ENCODE measurements at places on chromosomes 6 and 20. TPM values are rescaled to one million over a fixed set of nuclear protein-coding genes. Genes with fewer than 3 reads are reported as not detected.

Gene KCNQ2
- not detected for total RNA-seq

Gene ACSS1
- 44.4 TPM for total RNA-seq

Gene COL12A1
- not detected for total RNA-seq

Gene ZSCAN12
- 7.1 TPM for total RNA-seq

Gene LINC00237
- total RNA-seq, result 0.35 TPM

- peaks cover 48% of the 10 kb centered on the region for H3K27me3 ChIP-seq
- no peaks in the 10 kb centered on the region for H3K4me1 ChIP-seq
- DNase-seq, result no peak
- H3K36me3 ChIP-seq, result no peaks in the 10 kb centered on the region
Measured at GRCh38 chr20:145877-146276, 3.5 kb downstream of the DEFB126 start.

DNA sequence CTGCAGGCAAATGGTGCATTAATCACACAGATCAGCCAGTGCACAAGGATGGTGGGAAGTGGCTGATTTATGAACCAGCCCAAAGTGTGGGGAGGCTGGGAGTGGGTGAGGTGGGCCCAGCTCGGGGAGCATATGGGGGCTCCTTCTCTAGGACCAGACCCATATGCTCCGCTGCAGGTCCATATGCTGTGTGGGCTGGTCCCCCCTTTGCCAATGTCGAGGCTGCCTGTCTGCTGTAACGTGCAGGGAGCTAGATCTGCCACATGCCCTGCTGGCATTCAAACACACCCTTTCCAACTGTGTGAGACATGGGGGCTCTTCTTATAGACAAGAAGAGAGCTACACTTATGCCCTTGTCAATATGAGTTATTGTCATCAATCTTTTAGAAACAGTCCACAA lies 566.3 kb downstream of the DHX35 start:
- DNase-seq, result no peak
- no peaks in the 10 kb centered on the region for H3K27me3 ChIP-seq
- H3K27ac ChIP-seq, result no peak overlapping the region

DNA sequence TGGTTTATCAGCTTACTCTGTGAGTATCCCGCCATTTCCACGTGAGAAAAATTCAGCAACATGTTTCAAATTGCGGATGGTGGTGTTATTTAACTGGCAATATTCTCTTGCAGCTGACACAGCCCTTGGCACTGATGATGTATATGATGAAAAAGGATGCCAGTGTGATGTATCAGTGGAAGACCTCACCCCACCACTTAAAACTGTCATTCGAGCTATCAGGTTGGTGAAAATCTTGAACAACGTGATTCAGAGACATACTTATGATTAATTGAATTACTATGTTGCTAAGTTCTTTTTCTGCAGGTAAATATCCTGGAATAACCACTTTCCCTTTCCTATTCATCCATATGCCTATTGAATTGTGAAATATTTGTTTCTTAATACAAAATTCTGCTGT lies 55.7 kb downstream of the KHDC1L start:
- DNase-seq, result no peak
- H3K36me3 ChIP-seq, result no peaks in the 10 kb centered on the region
- H3K4me3 ChIP-seq, result no peak overlapping the region
- no peaks in the 10 kb centered on the region for H3K4me1 ChIP-seq

DNA sequence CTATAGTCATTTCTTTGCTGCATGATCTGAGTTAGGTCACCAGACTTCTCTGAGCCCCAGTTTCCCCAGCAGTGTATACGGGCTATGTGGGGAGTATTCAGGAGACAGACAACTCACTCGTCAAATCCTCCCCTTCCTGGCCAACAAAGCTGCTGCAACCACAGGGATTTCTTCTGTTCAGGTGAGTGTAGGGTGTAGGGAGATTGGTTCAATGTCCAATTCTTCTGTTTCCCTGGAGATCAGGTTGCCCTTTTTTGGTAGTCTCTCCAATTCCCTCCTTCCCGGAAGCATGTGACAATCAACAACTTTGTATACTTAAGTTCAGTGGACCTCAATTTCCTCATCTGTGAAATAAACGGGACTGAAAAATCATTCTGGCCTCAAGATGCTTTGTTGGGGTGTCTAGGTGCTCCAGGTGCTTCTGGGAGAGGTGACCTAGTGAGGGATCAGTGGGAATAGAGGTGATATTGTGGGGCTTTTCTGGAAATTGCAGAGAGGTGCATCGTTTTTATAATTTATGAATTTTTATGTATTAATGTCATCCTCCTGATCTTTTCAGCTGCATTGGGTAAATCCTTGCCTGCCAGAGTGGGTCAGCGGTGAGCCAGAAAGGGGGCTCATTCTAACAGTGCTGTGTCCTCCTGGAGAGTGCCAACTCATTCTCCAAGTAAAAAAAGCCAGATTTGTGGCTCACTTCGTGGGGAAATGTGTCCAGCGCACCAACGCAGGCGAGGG lies 594 bp upstream of the CDKN1A start:
- peak overlapping the region; percentile 85 for H3K27ac ChIP-seq
- H3K4me1 ChIP-seq, result peaks cover 55% of the 10 kb centered on the region
- H3K36me3 ChIP-seq, result peaks cover 14% of the 10 kb centered on the region
- H3K4me3 ChIP-seq, result peak overlapping the region; percentile 97
- DNase-seq, result peak; percentile 51

DNA sequence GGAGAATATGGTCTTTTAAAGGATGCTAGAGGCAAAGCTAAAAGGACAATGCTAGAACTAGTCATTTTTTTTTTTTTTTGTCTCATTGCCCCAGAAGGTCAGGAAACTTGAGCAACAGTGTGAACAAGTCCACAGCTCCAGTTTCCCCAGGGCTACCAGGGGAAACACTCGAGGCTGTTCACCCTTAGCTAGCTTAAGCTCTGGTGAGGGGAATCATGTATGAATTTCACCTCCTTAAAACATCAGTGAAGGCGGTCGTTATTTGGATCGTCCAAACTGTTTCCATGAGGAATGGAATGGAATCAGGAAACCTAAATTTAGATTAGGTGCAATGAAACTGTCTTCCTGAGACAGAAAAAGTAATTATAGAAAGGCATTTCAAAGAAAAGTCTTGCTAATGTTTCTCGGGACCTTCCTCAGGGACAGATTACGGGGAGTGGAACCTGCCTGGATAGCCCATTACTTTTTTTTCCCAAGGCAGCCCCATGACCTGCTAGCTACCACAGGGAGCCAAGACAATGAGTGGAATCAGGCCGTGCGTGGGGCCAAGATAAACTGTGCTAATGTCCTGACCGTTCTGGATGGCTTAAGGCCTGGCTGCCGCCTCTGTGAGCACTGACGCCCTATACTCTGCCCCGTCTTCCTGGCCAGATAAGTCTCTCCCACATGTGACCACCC lies 164.8 kb upstream of the SGK1 start:
- no peaks in the 10 kb centered on the region for H3K27me3 ChIP-seq
- H3K36me3 ChIP-seq, result no peaks in the 10 kb centered on the region
- no peak overlapping the region for H3K27ac ChIP-seq

GRCh38 chr6:139722530-139722929 lies 348.1 kb upstream of the CITED2 start:
- no peaks in the 10 kb centered on the region for H3K36me3 ChIP-seq
- peaks cover 3% of the 10 kb centered on the region for H3K27me3 ChIP-seq
- no peak overlapping the region for H3K27ac ChIP-seq

DNA sequence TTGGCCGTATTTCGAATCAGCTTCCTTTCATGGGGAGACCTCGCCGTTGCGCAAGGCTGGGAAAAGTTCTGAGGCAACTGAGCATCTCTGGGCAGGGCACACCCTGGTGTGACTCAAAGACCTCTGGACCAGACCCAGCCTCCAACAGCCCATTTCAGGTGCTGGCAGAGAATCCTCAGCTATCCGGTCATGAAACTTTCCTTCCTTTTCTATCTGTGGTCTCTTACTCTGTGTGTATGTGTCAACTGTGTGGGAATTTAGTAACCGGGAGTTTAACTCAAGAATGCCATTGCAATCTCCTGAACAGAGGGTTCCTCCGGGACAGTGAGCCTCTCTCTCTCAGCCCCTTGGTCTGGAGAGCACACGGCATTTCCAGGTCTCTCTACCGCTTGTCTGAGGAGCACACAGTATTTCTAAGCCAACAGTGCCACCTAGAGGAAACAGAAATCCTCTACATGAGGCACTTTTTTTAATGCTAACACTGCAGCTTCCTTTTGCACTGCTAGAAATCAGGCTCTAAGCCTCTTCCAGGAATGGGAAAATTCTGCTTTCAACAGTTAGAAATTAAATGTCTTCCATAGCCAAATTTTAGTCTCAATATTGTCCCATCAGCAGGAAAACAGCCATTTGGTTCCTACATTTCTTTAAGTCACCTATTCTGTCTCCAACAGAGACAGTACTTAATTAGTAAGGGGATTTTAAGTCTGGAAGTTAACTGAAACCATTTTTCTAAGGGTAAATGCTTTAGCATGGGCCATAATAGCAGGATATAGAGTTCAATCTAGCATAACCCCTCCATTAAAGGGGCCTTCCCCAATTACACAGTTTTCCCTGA lies 32.7 kb downstream of the PLN start:
- no peak overlapping the region for H3K4me3 ChIP-seq
- H3K36me3 ChIP-seq, result peaks cover 63% of the 10 kb centered on the region
- H3K4me1 ChIP-seq, result peaks cover 2% of the 10 kb centered on the region
- H3K27me3 ChIP-seq, result no peaks in the 10 kb centered on the region
- no peak for DNase-seq
- no peak overlapping the region for H3K27ac ChIP-seq

DNA sequence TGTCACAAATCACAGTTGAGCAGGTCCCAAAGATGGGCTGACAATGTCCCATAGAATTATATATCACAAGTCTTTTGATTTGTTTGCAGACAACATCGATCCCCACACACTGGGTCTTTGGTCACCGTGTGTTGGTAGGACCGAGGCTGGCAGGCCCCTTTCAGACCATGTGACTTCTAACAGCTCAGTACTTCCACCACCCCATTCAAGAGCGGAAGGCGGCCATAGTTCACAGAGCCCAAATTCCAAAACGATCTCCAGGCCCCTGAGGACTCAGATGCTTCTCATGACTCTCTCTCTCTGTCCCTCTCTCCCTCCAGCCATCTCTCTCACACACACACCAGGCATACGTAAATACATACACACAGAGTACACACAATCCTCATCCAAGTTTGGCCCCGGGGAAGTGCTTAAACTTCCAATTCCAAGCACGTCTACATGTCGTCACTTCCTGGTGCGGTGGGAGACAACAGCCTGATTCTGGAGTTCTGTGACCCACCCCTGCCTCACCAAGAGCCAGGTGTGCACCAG lies 155.9 kb upstream of the INSM1 start:
- H3K36me3 ChIP-seq, result no peaks in the 10 kb centered on the region
- H3K4me3 ChIP-seq, result no peak overlapping the region
- no peak for DNase-seq

- H3K4me3 ChIP-seq, result no peak overlapping the region
- H3K27ac ChIP-seq, result no peak overlapping the region
- H3K4me1 ChIP-seq, result peaks cover 2% of the 10 kb centered on the region
- H3K36me3 ChIP-seq, result no peaks in the 10 kb centered on the region
- H3K27me3 ChIP-seq, result peaks cover 11% of the 10 kb centered on the region
- DNase-seq, result no peak
Measured at GRCh38 chr20:57676589-57677583, 32.9 kb downstream of the PMEPA1 start.

- H3K4me3 ChIP-seq, result no peak overlapping the region
- peaks cover 2% of the 10 kb centered on the region for H3K4me1 ChIP-seq
- peaks cover 21% of the 10 kb centered on the region for H3K27me3 ChIP-seq
- no peaks in the 10 kb centered on the region for H3K36me3 ChIP-seq
Measured at GRCh38 chr6:17490724-17491123, 97.3 kb downstream of the CAP2 start.

- no peak for DNase-seq
- H3K36me3 ChIP-seq, result no peaks in the 10 kb centered on the region
- no peak overlapping the region for H3K27ac ChIP-seq
- no peak overlapping the region for H3K4me3 ChIP-seq
Measured at GRCh38 chr6:79841577-79842375, 105.6 kb downstream of the ELOVL4 start.

- H3K27me3 ChIP-seq, result no peaks in the 10 kb centered on the region
- no peak for DNase-seq
- no peaks in the 10 kb centered on the region for H3K36me3 ChIP-seq
- no peak overlapping the region for H3K4me3 ChIP-seq
- H3K4me1 ChIP-seq, result no peaks in the 10 kb centered on the region
Measured at GRCh38 chr6:19175023-19175422, 662.1 kb upstream of the ID4 start.

DNA sequence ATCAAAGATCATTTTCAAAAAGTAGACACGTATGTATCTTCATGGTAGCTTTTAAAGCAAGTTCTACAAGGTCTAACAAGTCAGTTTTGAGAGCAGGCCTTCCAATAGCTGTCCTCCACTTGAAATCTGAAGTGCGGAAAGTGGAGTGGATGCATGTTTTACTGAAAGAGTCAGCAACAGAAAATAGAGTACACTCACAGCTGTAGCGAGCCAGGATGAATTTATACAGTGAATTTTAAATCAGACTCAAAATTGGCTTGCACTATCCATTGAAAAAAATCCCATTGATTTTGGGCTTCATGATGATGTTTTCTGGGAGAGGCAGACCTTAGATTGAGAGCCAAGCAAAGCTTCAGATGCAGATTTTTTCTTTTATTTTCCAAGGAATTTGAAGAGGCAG lies 80.6 kb downstream of the GJA10 start:
- no peak overlapping the region for H3K27ac ChIP-seq
- H3K4me1 ChIP-seq, result peaks cover 10% of the 10 kb centered on the region
- H3K4me3 ChIP-seq, result no peak overlapping the region
- no peaks in the 10 kb centered on the region for H3K27me3 ChIP-seq

DNA sequence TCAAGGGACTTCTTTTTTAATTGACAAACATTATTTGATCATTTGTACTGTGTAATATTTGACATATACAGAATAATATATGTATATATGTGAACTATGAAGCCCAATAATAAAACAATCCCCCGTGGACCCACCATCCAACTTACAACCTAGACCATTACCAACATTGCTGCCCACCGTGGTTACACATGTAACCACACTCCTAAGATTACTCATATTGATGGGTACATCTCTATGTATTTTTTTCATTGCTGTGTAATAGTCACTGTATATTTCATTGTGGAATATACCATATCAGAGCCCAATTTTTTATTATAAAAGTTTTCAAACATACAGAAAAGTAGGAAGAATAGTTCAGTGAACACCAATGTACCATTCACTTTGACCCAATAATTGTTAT lies 94.3 kb downstream of the RTN4IP1 start:
- H3K36me3 ChIP-seq, result peaks cover 81% of the 10 kb centered on the region
- peak overlapping the region; percentile 52 for H3K27ac ChIP-seq
- H3K4me1 ChIP-seq, result peaks cover 66% of the 10 kb centered on the region
- H3K4me3 ChIP-seq, result no peak overlapping the region

DNA sequence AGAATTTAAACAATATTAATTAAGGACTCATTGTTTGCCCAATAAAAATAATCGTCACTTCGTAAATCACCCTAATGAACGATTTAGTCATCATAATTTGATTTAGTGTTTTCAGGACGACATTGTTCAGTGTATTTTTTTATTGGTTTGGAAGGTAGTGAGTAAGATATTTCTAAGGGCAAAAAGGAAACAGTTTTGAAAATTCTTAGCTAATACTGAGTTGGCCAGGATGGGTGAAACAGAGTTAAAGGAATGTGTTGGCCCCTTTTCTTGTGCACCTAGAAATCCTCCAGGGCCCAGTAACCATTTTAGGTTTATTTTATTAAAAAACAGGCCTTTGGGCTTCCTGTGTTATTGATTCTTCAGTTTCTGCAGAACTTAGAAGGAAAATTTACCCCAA lies 25.3 kb downstream of the ANKS1A start:
- DNase-seq, result no peak
- H3K36me3 ChIP-seq, result peaks cover 3% of the 10 kb centered on the region
- no peak overlapping the region for H3K4me3 ChIP-seq
- peaks cover 23% of the 10 kb centered on the region for H3K4me1 ChIP-seq
- peaks cover 41% of the 10 kb centered on the region for H3K27me3 ChIP-seq

All from activated CD8-positive, alpha-beta memory T cell treated with anti-CD3 and anti-CD28 coated beads, Interleukin-2, amount 10 ng/mL, durations not matched to agents 7 days and 5 days (primary cell).